CD4-positive, alpha-beta T cell treated with Interleukin-12 subunit alpha and Interleukin-12 subunit beta, for 1 hour (primary cell): ENCODE measurements at places on chromosomes 1 and 21.

GRCh38 chr1:15526021-15526489 lies 593 bp upstream of the DNAJC16 start:
- no peak for DNase-seq

DNA sequence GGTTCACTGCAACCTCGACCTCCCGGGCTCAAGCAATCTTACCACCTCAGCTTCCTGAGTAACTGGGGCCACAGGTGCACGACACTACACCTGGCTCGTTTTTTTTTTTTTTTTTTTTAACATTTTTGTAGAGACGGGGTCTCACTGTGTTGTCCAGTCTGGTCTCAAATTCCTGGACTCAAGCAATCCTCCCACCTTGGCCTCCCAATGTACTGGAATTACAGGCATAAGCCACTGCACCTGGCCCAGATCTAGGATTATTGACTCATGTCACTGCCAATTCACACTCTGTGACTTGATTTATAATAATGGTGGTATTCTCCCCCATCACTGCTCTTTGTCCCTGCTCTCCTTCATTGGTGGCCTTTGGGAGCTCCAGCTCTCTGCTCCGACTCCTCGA lies 145.1 kb downstream of the PTPRU start:
- DNase-seq: no peak

DNA sequence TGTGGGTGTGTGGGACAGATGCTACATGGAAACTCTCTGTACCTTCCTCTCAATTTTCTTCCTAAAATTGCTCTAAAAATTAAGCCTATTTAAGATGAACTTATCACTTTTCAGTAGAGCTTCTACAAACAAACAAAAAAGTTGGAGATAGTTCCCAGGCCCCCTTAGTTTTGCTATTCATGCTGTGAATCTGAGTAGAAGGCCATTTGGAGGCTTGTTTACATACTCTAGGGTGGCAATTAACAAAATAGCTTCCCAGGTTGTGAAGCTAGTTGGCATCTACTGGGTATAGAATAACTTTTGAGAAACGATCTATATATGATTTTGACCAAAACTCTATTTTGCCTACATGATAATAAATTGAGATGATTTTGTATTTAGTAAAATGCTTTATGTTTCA lies 541.4 kb upstream of the B3GALT2 start:
- no peak for DNase-seq

GRCh38 chr1:91583326-91583755 lies 82.7 kb downstream of the CDC7 start:
- DNase-seq: no peak

DNA sequence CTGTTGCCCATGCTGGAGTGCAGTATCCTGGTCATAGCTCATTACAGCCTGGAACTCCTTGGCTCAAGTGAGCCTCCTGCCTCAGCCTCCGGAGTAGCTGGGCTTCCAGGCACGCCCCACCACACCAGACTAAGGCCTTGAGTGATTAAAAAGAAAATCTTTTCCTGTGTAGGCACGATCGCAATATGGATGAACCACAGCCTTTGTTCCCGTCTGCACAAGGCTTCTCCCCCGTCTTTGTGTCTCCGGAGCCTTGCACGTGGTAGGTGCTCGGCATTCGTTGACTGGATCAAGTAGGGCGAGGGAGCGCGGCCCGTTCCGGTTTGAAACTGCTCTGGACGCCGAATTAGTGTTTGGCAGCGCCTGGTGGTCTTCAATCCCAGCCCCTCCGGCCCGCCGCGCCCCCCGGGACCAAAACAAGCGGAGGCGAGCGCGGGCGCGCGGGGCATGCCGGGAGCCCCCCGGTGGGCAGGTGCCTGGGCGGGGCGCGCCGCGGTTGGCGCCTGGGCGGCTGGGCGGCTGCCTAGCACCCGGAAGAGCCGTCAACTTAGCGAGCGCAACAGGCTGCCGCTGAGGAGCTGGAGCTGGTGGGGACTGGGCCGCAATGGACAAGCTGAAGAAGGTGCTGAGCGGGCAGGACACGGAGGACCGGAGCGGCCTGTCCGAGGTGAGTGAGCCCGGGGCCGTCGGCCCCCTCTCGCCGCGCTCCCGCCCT lies at the start of gene SFT2D2:
SFT2D2 (plus strand) TSS at position 529 of the 715 bp plus-strand sequence; CDS start at position 605, 76 bp downstream.
- peak; percentile 78 for DNase-seq

DNA sequence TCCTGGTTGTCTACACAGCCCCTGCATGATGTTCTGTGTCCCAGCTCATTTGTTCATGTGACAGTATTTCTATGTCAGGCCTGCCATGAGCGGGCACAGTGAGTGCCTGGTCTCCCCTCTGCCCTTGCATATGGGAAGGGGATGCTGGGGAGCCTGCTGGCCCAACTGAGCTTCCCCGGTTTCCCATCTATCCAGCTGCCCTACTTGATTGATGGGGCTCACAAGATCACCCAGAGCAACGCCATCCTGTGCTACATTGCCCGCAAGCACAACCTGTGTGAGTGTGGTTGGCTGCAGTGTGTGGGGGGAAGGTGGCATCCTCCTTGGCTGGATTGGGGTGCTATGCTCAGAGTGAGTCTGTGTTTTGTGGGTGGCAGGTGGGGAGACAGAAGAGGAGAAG lies 1.5 kb downstream of the GSTM4 start:
- no peak for DNase-seq

GRCh38 chr1:114008993-114009392 lies 29.7 kb downstream of the OLFML3 start:
- no peak for DNase-seq
